ENCODE measurements at places on chromosomes 4 and X.
A peak's percentile ranks its signal among the peaks of the same experiment; 100 is the strongest.

GRCh38 chr4:169657470-169658107 is 37.2 kb downstream of the CLCN3 start:
- DNase-seq = no peak

DNA sequence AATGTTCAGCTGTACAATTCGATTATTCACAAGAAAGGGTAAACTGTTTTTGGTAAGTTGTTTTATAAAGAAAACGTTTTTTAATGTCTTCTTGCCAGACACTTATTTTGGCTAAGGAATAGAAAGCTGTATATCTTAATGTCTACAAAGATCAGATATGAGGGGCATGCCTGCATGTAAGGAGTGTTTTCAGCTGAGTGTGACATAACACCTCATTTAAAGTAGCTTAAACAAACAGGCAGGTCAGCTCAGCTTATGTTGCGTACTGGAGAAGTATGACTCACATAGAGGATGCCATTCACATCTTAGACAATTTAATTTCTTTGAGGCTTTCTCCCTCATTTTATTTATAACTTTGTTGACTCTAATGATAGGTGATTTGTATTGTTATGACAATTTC is 30.4 kb downstream of the LAMTOR3 start:
- DNase-seq = no peak

DNA sequence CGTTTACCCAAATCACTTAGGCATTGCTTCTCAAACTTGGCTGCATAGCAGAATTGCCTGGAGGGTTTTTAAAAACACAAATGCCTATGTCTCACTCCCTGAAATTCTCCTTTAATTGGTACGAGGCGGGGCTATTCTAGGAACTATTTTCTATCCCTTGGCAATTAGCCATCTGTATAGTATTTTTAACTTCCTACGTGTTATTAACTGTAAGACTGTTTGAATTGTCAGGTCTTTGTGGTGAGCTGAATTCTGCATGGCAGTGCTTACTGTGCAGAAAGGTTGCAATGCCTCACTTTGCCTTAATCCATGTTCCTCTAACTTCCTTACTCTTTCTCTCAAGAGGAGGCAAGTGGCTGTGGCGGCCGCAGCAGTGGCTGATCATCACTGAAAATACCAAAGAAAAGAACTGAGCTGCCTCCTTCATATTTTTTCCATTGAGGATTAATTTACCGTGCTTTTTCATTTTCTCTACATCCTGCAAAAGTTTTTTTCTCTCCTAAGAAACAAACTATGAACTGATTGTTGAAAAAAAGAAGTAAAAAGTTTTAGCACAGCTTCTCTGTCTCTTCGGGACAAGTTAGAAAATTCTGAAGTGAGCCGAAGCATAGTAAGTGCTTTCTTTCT is at the start of gene SHROOM3:
TSS of gene SHROOM3 (plus strand) at position 329 of the 627 bp plus-strand sequence. CDS start 824 bp downstream, outside the sequence.
- DNase-seq = no peak

GRCh38 chr4:121003863-121004262 is 68.5 kb downstream of the NDNF start:
- no peak for DNase-seq

DNA sequence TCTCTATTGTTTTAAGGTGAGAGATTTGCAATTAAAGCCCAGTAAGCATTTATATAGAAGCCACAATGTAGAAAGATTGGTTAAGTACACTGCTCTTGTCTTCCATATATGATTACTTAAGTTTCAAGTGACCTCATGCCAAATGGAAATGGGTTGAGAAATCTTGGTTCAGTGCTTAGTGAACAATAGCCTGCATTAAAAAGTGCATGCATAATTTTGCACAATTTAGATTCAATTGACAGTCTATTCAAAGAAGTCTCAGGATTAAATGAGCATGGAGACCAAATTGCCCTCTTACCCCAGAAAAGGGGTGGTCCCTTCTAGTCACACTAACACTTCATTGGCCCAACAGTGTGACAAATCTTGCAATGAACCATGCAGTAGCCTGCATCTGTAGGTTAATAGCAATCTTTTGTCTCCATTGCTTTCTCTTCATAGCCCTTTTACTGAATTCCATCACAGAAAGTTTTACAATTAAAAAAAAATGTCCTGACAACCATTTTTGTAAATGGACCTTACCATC is 93.6 kb downstream of the HHIP start:
- no peak for DNase-seq

DNA sequence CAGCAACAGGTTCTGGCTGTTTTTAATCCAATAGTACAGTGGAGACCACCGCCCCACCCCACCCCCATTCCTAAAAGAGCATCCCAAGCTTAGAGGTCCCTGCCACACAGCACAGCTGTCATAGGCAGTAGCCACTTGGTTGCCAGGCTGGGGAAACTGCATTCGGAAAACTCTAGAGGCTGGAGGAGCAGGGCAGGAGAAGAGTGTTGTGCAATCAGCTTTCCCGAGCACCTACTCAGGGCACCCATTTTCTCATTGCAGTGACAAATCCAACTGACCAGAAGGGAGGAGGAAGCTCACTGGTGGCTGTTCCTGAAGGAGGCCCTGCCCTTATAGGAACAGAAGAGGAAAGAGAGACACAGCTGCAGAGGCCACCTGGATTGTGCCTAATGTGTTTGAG is 1.1 kb downstream of the CXCL1 start:
- no peak for DNase-seq

DNA sequence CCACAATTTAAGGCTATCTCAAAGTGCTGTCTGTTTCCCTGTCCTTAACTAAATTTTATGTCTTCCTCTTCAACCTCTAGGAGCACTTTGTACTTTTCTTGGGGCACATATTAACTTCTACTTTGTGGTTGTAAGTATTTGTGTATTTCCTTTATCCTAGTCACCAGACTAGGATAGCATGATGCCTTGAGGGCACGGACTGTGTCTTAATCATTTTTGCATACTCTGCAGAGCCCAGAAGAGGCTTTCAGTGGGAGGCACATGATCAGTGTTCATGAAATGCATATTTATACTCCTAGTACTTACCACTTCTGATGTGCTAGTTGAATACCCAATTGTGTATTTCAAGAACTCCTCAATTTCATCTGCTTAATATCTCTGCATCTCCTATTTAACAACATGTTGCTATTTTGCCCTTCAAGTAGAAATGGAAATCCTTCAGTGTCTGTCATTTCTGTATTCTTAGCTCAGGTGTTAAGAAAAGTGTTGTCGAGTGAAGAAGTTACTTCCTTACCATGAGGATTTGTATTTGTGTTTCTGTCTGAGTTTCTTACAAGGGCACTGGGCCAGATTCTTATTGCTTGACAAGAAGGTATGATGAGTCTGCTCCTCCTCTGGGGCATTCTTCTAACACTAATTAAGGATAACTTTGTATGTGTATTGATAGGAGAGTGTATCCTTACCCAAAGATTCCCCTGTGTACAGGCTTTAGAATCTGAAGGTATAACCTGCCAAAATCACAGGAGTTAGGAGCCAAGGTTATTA is 28.3 kb upstream of the PGRMC2 start:
- DNase-seq = no peak

DNA sequence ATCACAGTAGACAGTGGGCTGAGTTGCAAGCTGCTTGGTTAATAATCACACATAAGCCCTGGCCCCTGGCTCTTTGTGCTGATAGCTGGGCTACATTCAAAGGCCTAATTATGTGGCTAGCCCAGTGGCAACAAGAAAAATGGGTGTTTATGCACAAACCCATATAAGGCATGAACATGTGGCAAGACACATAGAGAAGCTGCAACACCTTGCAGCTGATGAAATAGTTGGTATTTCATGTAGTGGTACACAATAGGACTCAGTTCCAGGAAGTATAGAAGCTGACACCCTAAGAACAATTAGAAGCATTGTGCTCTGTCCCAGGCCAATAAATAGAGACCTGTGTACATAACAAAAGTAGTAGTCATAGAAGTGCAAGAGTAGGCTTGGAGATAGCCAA is 14.6 kb upstream of the ZNF630 start:
- DNase-seq = no peak

DNA sequence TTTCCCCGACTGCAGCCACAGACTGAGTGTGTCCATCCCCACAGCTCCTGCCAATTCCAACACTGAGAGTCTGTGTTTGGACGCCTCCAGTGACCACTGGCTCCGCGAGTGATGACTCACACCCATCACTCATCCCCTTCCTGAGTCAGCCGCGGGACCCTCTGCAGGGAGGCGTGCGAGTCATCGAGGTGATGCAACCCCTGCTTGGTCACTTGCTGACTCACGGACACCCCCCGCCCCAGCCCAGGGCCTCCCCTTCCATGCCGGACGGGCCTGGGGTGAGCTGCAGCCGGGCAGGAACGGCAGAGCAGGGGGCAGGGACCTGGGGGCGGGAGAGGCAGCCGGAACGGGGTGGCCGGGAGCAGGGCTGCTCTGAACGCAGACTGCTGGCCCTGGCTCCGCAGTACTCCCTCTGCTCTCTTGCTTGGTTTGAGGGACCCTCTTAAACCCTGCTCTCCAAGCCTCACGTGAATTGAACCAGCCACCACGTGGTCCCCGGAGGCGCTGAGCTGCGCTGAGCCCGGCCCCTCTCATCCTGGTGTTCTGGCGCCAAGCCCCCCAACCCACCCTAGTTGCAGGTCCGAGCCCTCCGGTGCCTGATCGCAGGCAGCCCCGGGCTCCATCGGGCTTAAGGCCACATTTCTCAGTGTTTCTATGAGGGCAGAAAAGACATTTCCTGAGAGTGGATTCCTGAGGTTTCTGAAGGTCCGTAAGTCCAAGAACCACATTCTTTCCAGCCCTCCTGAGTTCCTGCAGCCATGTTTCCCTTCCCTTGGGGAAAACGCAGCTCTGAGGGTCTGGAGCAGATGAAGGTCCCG is 32.4 kb downstream of the FGFRL1 start:
- peak; percentile 95 for DNase-seq

DNA sequence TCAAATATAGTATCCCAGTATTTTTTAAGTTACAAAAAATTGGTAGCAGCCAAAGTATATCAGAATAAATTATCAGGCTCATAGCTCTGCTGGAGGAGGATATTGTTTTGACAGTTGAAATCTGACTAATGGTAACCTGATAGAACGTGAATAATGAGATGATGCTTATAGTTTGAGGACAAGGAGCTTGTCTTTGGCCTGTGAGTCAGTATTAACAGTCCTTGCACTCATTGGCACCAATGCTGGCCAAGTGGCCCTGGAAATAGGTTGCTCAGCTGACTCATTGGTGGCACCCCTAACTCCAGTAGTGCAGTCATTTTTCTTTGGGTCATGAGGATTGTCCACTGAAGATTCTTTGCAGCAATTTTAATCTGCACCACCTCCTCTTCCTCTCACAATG is 203.3 kb upstream of the JADE1 start:
- no peak for DNase-seq

DNA sequence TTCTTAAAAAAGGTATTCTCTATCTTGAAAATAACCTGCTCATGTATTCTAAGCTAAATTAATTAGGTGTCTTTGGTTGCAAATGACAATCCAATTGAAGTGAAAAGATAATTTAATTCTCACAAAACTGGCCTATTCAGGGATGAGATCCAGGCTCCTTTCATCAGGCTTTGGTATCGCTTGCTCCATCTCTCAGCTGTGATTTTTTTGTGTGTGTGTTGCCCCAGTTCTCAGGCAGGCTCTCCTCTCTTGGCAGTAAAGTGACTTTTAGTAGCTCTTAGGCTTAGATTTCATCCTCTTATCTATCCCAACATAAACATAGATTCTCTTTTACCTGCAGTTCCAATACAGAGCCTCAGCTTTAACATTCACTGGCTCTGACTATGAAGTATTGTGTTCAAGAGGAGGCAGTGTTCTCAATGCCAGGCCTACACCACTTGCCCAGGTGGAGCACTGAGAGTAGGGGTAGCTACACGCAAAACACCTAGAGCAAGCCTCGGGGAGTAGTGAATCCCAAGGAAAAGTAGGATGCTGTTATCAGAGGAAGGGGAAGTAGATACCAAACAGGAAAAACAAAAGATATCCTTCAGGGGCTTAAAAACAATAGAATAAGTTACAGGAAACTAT is 392.4 kb upstream of the ATOH1 start:
- no peak for DNase-seq

GRCh38 chr4:176308441-176308840 is 11.3 kb upstream of the SPCS3 start:
- no peak for DNase-seq

DNA sequence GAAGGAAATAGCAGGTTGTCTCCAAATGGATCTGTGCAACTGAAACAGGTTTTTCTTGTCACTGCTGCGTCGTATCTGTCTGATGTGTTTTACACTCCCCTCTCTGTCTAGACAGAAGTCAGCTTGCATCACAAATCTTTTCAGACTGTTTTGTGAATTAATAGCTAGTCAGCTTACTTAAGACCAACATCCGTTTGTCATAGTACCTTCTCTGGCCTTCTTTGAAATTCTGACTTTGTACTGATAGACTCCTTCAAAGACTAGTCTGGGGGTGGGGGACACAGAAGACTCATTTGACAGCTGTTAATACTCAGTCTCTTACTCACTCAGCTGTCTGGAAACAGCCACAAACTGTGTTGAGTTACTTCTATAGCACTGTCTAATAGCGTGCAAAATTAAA is 197.8 kb downstream of the PALLD start:
- DNase-seq = no peak

DNA sequence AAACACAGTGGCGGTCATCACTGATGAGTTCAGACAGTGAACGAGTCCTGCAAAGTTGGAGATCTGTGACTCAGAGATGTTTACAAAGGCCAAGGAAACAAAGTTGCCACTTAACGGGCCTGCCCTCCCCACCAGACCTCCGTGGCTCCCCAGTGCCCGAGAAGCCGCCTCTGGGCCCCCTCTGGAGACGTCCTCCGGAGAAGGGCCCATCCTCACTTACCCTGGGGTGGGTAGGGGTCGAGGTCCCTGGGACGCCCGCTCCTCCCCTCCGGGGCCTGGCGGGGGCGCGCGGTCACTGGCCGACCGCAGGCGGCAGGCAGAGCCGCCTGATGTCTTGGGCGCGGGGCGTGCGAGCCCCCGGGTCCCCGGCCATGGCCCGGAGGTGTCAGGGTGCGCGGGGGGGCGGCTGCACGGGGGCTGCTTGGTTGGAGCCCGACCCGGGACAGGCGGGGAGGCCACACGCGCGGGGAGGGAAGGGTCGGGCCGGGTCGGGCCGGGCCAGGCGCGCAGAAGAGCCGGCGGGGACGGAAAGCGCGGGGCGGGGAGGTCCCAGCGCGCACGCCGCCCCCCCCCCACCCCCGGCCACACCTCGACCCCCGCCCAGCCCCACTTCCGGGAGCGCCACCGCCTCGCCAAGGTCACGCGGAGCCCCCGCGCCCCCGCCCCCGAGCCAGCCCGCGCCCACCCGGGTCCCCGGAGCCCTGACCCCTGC is 529 bp downstream of the DHRSX start:
- no peak for DNase-seq

- no peak for DNase-seq
These were observed 24.8 kb downstream of the IQSEC2 start for GRCh38 chrX:53256446-53257041.
